ENCODE measurements at places on chromosomes 7 and 10.

DNA sequence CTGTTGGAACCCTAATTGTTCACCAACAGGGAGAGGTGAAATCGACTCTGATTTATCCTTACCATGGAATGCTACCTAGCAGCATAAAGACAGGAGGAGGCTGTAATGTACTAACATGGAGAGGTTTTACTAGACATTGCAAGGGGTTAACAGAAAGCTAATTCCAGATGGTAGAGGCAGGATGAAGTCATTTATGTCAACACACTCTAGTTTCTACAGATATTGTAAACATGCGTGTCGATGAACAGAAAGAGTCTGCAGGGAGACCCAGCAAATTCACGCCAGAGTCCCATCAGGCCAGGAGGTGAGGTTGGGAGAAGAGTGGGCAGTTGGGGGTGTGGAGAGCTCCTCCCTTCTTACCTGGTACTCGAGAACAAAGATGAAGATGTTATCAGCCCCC lies 7.0 kb downstream of the NPC1L1 start:
- no peak for DNase-seq

GRCh38 chr10:1638889-1639419 lies 98.4 kb downstream of the ADARB2 start:
- no peak for DNase-seq

DNA sequence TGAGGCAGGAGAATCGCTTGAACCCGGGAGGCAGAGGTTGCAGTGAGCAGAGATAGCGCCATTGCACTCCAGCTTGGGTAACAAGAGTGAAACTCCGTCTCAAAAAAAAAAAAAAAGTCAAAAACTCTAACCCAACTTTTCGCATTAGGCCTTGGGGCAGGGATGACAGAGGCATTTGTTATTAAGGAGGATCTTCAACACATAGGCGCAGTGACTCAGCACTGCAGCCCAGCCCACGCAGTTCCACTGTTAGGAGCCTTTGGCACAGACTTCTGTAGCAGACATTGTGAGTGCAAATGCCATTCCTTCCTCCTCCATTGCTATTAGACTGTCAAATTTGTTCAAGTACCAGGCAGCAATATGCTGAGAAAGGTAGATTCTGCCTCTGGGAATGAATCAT lies 43.1 kb upstream of the KLHL7 start:
- no peak for DNase-seq

- no peak for DNase-seq
Observed at GRCh38 chr7:81285142-81285871, 366.5 kb upstream of the SEMA3C start.

DNA sequence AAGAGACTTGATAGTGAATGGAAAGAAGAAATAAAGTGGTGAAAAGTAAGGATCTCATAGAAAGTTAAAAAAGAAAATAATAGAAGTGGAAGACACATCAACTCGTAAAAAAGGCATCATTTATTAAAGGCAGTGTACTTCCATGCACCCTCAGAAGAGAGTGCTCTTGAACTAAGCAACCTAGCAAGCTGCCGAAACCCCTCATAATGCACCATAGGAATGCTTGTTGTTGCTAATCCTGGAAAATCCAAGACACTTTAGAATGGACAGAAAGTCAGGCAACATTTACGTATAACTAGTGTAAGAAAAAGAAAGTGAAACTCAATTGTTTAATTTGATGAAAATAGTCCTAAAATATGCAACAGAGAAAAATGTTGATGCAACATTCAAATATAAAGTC lies 12.8 kb downstream of the TFPI2 start:
- no peak for DNase-seq

DNA sequence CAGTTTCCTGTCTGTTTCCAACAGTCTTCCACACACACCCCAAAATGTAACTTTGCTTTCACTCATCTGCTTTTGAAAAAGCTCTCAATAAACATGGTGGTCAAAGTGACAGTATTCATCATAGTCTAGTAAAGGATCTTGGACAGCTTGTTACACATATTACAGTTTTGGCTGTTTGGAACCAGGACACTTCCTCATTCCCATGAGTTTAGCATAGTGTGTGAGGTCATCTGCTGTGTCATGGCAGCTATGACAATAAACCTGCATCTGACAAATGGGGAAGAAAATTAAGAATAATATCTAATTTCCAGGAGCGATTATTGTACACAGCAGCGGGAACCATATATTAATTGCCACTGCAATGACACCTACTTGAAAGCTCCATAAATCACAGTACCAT lies 184.3 kb upstream of the SLC26A5 start:
- DNase-seq, result no peak

- DNase-seq, result no peak
Observed at GRCh38 chr7:1700536-1701333, 30.7 kb downstream of the ELFN1 start.

DNA sequence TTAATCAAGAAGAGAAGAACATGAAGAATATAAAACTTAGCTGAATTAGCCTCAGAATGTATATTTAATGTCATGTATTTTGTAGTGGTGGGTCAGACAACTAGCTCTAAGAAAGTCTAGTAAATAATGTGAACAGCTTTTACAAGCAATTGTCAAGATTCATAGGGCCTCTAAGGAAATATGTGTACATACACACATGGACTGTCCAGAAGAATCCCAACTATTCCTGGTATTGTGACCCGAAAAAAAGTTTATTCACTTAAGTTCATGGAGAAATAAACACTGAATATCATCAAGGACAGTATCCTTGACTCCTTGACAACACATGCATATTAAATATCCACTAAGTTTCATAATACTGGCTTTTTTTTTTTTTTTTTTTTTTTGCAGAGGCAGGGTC lies 11.4 kb upstream of the TWIST1 start:
- DNase-seq, result no peak

GRCh38 chr7:142250705-142251104 lies 7.2 kb downstream of the PRSS58 start:
- no peak for DNase-seq

DNA sequence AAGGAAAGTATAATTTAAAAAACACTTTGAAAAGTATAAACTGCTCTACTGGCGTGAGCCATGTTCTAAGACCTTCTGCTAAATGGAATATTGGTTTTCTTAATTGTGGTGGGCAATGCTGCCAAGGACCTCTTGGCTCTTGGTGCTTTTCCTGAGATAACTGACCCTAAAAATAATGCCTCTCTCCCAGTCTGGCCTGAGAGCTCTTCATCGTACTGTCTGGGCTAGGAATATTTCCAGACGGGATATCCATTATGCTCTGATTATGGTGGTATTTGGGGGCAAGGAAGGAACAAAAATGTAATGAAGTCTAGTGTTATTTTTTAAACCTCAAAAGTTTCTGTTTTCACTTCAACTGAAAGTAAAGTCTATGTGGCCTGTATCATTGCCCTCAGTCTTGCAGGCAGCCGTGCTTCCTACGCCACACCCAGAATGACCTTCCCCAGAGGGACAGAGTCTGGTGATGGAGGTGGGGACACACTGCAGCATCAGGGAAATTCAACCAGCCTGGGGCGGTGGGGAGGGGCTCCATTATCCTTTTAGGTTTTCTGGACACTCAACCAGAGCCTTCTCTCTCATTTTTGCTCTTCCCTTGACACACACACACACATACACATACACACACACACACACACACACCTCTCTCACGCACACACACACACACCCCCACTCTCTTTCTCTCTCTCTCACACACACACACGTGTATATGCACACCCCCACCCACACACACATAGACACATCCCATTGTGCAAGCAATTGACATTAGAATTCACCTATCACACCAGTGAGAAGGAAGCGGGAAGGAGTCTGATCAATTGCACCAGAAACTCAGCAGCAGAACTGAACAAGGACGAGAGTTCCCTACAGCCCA lies 99.6 kb downstream of the LRRC18 start:
- DNase-seq, result no peak

DNA sequence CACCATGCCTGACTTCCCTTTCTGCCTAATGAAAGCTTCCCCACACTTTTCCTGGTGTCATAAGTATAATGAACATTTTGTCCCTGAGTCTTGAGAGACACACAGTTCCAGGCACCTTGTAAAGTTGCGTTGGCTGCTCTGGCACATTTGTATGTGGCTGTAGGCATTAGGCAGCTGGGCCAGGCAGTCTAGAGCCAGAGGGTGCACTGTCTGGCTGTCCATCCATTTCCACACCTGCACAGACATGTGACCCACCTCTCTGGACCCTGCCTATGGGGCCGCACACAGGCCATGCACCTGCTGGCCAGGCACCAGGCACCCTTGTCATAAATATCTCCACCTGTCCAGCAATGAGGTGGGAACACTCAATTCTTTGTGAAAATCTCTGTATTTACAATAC lies 54.7 kb upstream of the ANTXRL start:
- no peak for DNase-seq

DNA sequence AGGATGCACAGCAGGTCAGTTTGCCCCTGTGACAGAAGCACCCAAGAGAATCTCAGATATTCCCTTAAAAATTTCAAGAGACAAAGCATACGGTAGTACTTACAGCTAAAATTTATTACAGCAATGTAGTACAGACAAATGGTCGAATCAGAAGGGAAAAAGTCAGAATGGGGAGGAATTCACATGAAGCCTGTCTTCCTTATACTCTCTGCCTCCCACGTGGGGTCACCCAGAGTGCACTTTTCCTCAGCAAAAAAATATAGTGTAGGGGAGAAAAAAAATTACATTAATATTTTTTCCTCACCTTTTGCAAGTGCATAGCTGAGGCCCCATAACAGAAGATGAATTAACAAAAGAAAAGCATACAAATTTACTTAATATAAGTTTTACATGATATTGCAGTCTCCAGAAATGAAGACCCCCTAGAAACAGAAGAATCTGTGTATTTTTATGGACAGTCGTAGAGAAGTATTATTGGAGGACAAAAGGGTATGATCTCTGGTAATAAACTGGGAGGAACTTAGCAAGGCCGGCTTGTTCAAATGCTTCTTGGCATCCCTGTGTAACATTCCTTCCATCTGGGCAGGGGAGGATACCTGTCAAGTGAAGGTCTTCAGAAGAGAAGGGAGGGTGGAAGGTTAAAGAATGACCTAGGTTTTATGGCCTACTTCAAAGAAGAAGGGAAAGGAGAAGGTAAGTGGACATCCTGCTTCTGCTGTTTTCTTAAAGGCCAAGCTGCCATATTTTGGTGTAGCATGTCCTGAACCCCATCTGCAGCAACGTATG lies 270.6 kb upstream of the MAGI2 start:
- DNase-seq, result no peak

GRCh38 chr10:67046507-67046906 lies 120.7 kb downstream of the LRRTM3 start:
- DNase-seq, result no peak

- DNase-seq, result no peak
Observed at GRCh38 chr10:15231426-15231825, 62.9 kb upstream of the NMT2 start.

DNA sequence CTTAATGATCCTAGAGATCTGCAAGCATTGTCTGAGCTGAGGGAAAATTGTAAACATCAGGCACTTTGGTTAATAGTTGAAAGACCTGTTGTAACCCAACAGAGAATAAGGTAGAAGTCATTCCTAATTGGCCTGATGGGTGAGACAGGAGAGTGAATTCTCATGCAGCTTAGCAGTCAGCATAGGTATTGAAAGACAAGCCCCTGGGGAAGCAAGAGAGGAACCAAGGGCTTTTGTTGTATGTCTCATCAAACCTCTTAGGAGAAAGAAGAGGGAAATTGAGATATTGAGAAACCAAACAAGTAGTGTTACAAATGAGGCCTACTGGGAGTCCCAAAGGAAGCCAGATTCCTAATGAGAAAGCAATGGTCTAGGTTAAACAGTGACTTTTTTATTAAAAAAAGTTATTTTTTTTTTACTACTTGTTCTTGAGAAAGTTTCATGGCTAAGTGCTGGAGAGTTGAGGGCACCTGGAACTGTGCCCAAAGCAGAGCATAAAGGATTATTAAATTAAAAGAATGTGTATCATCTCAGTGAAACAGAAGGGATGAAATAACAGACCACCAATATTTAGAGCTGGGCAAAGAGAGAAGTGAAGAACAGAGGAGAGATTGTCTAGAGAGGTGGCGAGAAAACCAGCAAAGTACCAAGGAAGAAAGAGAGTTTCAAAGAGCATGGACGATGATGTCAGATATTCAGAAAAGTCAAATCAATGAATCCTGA lies 168.9 kb downstream of the CDK14 start:
- DNase-seq, result no peak

- no peak for DNase-seq
Observed at GRCh38 chr10:131032329-131033165, 279.0 kb downstream of the TCERG1L start.

GRCh38 chr7:127979113-127979727 lies 52.0 kb downstream of the LRRC4 start:
- no peak for DNase-seq

- DNase-seq, result no peak
Observed at GRCh38 chr7:45176091-45176490, 18.5 kb downstream of the RAMP3 start.

DNA sequence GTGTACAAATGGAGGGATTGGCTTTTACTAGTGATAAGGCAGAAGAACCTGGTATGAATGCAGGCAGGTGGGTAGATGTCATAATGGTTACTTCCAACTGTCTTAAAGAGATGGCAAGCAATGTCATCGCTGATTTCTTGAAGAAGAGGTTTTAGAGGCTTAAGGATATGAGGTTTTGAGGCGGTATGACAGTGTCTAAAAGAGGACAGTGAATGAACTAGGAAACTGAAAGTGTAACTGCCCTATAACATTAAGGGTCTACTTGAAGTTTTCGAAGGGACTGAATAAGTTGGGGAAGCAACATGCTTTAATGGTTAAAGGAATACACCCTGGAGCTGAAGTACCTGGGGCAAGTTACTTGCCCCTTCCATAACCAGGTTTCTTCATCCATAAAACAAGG lies 70.9 kb downstream of the NDUFB2 start:
- DNase-seq, result no peak

- DNase-seq, result no peak
Observed at GRCh38 chr7:128146052-128146451, 95.0 kb upstream of the LEP start.

DNA sequence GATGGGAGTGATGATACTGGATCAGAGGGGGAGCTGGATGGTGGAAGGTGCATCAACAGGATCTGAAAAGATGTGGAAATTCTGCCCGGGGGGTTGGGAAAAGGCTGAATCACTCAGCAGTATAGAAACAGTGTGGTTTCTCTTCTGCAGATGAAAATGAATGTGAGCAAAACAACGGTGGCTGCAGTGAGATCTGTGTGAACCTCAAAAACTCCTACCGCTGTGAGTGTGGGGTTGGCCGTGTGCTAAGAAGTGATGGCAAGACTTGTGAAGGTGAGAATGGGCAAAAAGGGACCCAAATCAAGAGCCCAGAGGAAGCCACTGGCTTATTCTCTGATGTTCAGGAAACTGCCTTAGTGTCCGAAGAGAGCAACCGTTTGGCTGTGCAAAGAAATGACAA lies 12.9 kb downstream of the OIT3 start:
- DNase-seq, result no peak

All from GM12878 (cell line).